GM12892 (cell line): ENCODE measurements at places on chromosomes 5 and 9.

DNA sequence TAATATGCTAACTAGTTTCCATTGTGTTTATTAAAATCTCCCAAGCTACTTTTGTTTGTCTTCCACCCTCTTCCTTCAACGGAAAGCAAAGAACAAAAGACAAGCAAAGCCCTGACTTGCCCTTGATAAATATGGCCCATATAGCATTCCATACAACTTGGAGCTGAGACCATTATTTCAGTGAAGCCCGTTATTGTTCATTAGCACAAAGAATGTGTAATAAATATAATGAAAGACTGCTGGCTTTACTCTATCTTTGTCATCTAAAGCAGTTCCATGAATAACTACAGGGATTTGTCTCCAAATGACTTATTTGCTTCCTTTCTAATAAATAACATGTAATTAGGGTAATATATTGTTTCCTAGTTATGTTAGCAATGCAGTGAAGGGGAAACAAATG is 270.7 kb upstream of the TLE4 start:
- no peak for DNase-seq

- peak; percentile 65 for DNase-seq
Measured at GRCh38 chr5:149141224-149141956, at the start of gene ABLIM3. Gene ABLIM3, plus strand, starts transcription at chr5:149141493. Its CDS starts 603 bp downstream, at chr5:149142096.

GRCh38 chr9:78856144-78856543 is 559.2 kb downstream of the PSAT1 start:
- DNase-seq = no peak

GRCh38 chr5:136036293-136036911 is 7.6 kb downstream of the TGFBI start:
- no peak for DNase-seq

DNA sequence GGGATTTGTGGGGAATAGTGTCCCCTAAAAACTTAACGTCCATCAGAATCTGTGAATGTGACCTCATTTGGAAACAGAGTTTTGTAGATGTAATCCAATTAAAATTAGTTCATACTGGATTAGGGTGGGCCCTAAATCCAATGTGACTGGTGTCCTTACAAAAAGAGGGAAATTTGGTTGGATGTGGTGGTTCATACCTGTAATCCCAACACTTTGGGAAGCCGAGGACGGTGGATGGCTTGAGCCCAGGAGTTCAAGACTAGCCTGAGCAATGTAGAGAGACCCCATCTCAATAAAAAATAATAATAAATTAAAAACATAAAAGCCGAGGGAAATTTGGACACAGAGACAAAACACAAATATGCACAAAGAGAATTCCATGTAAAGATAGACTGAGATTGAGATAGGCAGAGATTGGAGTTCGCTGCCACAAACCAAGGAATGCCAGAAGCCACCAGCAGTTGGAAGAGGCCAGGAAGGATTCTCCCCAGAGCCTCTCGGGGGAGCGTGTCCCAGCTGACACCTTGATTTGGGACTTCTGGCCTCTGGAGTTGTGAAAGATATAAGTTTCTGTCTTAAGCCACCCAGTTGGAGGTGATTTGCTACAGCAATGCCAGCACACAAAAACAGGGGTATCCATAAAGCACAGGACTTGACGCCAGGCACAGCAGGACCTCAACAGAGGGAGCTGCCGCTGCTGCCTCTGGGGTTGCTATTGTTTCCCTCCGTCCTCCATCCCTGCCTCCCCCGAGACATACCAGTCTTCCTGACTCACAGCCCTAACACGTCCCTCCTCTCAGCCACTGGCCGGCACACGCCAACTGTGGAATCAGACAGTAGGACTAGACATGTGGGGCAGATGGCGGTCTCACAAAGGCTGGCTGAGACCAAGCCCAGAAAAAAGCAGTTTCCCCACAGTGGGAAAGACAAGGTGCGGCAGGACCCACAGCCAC is 73.8 kb upstream of the IL17B start:
- no peak for DNase-seq
